ENCODE measurements at places on chromosomes 1 and 21.

- no peaks in the 10 kb centered on the region for H3K4me1 ChIP-seq
- no peak overlapping the region for H3K27ac ChIP-seq
- H3K4me3 ChIP-seq = no peak overlapping the region
- DNase-seq = no peak
- H3K36me3 ChIP-seq = no peaks in the 10 kb centered on the region
Measured at GRCh38 chr1:158037866-158038359, 44.5 kb downstream of the KIRREL1 start.

- peaks cover 4% of the 10 kb centered on the region for H3K36me3 ChIP-seq
- peak overlapping the region; percentile 23 for H3K4me3 ChIP-seq
- peaks cover 48% of the 10 kb centered on the region for H3K4me1 ChIP-seq
- DNase-seq = peak; percentile 58
Measured at GRCh38 chr1:172818841-172819527, 160.1 kb downstream of the FASLG start.

- peaks cover 11% of the 10 kb centered on the region for H3K4me1 ChIP-seq
- H3K36me3 ChIP-seq = no peaks in the 10 kb centered on the region
- H3K27me3 ChIP-seq = peaks cover 73% of the 10 kb centered on the region
- peak overlapping the region; percentile 73 for H3K4me3 ChIP-seq
Measured at GRCh38 chr1:205456868-205457745, 1.3 kb upstream of the BLACAT1 start.

DNA sequence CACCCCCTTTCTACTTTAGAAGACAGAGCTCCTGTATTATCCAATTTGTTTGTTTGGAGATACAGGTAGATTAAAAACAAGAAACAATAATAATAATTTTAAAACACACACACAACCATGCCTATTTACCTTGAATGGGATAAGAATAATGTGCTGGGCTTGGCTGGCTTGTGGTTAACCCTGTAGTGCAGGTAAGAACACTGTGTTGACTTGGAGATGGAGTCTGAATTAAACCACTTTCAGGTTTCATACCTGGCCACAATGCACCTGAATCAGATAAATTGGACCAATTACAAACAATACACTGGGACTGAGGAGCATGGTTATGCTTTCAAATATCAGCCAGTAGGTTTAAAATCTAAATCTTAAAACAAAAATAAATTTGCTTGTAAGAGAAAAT lies 60.8 kb downstream of the EYA3 start:
- no peak for DNase-seq
- H3K4me1 ChIP-seq = peaks cover 2% of the 10 kb centered on the region
- no peaks in the 10 kb centered on the region for H3K27me3 ChIP-seq

- H3K4me3 ChIP-seq = no peak overlapping the region
- no peaks in the 10 kb centered on the region for H3K36me3 ChIP-seq
- no peak for DNase-seq
- no peaks in the 10 kb centered on the region for H3K27me3 ChIP-seq
- H3K4me1 ChIP-seq = no peaks in the 10 kb centered on the region
Measured at GRCh38 chr1:6278263-6278662, 17.4 kb upstream of the GPR153 start.

- H3K27me3 ChIP-seq = peaks cover 3% of the 10 kb centered on the region
- H3K4me3 ChIP-seq = peak overlapping the region; percentile 99
- peaks cover 61% of the 10 kb centered on the region for H3K36me3 ChIP-seq
Measured at GRCh38 chr1:113904293-113904673, 316 bp downstream of the AP4B1 start.

DNA sequence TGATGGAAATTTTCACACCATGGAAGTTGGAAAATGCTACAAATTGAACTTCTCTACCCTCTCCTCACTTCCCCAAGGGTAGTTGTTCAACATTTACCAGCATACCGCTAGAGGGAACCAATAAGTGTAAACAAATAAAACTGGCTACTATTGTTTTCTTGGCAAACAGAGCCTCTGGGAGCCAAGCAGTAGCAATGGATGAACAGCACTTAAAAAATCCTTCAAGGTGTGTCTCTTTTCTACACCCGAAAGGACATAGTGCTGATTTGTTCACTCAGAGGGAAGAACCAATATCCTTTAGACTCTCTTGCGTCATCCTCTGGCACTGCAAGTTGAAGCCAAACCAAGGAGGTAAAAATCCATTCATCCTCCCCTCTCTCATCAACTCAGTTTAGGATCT lies 161.5 kb downstream of the TBX15 start:
- no peak overlapping the region for H3K4me3 ChIP-seq
- H3K27me3 ChIP-seq = peaks cover 2% of the 10 kb centered on the region
- H3K4me1 ChIP-seq = no peaks in the 10 kb centered on the region
- H3K27ac ChIP-seq = no peak overlapping the region

- no peak overlapping the region for H3K4me3 ChIP-seq
- no peak overlapping the region for H3K27ac ChIP-seq
- H3K4me1 ChIP-seq = peaks cover 38% of the 10 kb centered on the region
- DNase-seq = no peak
- H3K27me3 ChIP-seq = no peaks in the 10 kb centered on the region
- peaks cover 12% of the 10 kb centered on the region for H3K36me3 ChIP-seq
Measured at GRCh38 chr21:44304011-44304616, 4.3 kb downstream of the PFKL start.

DNA sequence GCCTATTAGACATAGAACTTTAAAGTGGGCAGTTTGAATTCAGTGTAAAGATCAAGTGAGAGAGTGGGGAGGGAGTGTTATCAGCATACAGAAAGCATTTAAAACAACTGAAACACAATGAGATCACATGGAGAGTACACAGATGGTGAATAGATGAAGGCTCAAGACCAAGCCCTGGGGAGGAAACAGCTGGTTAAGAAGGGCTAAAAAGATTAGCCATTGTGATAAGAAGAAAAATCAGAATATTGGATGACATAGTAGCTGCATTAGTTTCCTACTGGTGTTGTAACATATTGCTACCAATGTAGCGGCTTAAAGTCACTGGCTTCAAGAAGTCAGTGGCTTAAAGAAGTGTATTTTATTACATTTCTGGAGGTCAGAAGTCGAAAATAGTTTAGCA lies 443.4 kb upstream of the RGS18 start:
- H3K27me3 ChIP-seq = no peaks in the 10 kb centered on the region
- H3K27ac ChIP-seq = no peak overlapping the region
- H3K36me3 ChIP-seq = no peaks in the 10 kb centered on the region
- DNase-seq = no peak
- no peaks in the 10 kb centered on the region for H3K4me1 ChIP-seq

- no peaks in the 10 kb centered on the region for H3K36me3 ChIP-seq
- H3K27ac ChIP-seq = no peak overlapping the region
- no peaks in the 10 kb centered on the region for H3K27me3 ChIP-seq
- H3K4me3 ChIP-seq = no peak overlapping the region
- no peak for DNase-seq
- no peaks in the 10 kb centered on the region for H3K4me1 ChIP-seq
Measured at GRCh38 chr1:3139871-3140361, 70.9 kb downstream of the PRDM16 start.

DNA sequence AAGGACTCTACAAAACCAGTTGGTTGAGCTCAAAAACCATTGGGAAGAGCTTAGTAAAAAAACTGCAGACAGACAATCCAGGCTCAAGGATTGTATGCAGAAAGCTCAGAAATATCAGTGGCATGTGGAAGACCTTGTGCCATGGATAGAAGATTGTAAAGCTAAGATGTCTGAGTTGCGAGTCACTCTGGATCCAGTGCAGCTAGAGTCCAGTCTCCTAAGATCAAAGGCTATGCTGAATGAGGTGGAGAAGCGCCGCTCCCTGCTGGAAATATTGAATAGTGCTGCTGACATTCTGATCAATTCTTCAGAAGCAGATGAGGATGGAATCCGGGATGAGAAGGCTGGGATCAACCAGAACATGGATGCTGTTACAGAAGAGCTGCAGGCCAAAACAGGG lies 104.0 kb upstream of the BMP8A start:
- H3K27me3 ChIP-seq = no peaks in the 10 kb centered on the region
- no peak for DNase-seq
- H3K36me3 ChIP-seq = peaks cover 35% of the 10 kb centered on the region

DNA sequence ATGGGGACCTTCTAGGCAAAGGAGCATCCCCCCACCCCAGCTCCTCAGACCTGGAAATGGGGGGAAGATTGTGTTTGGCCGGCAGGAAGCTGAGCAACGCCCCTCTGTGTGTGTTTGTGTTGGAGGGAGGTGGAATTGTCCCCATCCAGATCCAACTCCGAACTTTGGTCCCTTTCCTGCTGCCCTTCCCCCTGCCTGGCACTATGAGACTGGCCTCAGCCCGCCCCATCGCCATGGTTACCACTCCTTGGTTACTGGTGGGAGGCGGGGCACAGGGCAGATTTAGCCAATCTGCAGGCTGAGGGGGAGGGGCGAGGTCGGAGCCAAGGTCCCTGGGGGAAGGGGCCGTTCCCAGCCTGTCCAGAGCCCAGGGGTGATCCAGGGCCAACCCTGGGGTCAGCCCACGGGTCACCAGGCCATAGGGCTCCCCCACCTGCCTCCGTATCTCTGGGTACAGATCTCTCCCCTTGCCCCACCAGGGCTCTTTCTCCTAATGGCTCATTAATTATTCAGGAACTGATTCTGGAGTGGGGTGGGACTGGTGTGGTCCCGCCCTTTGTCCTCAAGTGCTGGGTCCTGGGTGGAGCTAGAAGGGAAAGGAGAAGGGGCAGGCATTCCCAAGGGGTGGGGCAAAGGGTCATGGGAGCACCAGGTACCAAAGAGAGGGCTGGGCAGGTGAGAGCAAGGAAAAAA lies 15.2 kb downstream of the PTPRF start:
- H3K36me3 ChIP-seq = no peaks in the 10 kb centered on the region
- no peak overlapping the region for H3K27ac ChIP-seq
- H3K27me3 ChIP-seq = peaks cover 12% of the 10 kb centered on the region
- DNase-seq = no peak
- no peak overlapping the region for H3K4me3 ChIP-seq

GRCh38 chr1:217322834-217323233 lies 308.1 kb downstream of the GPATCH2 start:
- H3K4me1 ChIP-seq = no peaks in the 10 kb centered on the region
- H3K36me3 ChIP-seq = no peaks in the 10 kb centered on the region
- no peak overlapping the region for H3K27ac ChIP-seq
- H3K27me3 ChIP-seq = peaks cover 2% of the 10 kb centered on the region
- DNase-seq = no peak

DNA sequence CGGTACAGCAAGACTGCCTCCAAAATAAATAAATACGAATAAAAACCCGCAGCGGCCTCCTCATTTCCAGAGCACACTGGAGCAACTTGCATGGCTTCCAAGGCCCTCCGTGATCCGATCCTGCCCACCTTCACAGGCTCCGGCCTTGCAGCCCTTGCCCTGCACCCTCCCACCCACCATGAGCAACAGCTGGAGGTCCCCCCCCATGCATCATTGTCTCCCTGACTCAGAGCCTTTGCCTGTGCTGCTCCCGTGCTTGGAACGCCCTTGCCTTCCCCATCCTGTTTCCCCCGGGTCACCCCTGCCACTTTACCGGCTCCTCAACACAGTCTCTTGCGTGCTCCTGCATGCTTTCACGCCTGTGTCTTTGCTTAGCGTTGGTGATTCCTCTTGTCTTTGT lies 71.0 kb upstream of the ANGPTL1 start:
- no peak overlapping the region for H3K4me3 ChIP-seq
- peaks cover 6% of the 10 kb centered on the region for H3K27me3 ChIP-seq
- DNase-seq = no peak
- peaks cover 7% of the 10 kb centered on the region for H3K4me1 ChIP-seq

GRCh38 chr1:46747683-46748288 lies 28.9 kb upstream of the EFCAB14 start:
- H3K36me3 ChIP-seq = no peaks in the 10 kb centered on the region
- H3K4me3 ChIP-seq = no peak overlapping the region
- H3K4me1 ChIP-seq = no peaks in the 10 kb centered on the region
- H3K27me3 ChIP-seq = peaks cover 21% of the 10 kb centered on the region

DNA sequence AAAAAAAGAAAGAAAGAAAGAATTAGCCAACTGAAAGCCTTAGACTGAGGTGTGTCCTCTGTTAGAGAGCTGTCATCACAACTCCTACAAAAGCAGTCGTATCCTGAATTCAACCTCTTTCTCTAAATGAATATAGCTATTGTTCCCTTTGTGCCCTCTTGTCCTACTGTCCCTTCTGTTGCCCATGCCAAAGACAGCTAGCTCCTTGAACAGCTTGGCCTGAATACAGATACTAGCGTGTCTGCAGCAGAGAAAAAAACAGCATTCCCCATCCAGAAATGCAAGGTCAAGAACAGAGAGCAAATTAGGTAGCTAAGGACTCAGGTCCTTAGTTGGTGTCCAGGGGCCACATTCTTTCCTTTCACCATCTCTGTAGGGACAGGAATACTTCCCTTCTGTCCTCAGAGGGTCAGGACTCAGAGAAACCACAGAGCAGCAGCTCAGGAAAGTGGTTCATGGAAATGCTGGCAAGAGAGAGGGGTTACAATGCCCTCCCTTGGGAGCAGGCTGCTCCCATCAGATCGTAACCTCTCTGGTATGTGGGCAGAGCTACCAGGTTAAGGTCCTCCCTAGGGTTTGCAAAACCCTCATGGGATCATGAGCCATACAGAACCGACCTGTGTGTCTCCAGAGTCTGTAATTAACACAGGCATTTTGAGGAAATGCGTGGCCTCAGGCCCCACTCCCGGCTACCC lies 1.8 kb upstream of the ZBTB48 start:
- peaks cover 6% of the 10 kb centered on the region for H3K36me3 ChIP-seq
- no peak overlapping the region for H3K4me3 ChIP-seq
- no peak overlapping the region for H3K27ac ChIP-seq
- no peak for DNase-seq
- H3K27me3 ChIP-seq = no peaks in the 10 kb centered on the region

DNA sequence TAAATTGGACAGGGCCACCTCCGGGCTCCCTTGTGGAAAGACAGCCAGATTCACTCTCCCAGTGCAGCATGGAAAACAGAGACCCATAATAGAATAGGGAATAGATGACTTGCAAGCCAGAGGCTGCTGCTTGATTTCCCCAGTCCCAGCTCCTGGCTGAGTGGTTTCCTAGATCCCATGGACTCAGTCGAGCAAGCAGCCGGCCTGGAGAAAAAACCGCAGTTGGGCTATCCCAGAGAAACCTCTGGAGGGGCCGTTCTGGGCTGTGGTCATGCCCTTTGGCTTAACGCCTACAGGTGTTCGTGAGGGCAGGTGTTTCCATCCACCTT lies 61.7 kb downstream of the ELK4 start:
- H3K4me3 ChIP-seq = no peak overlapping the region
- H3K27ac ChIP-seq = no peak overlapping the region
- peaks cover 5% of the 10 kb centered on the region for H3K4me1 ChIP-seq
- no peak for DNase-seq
- H3K36me3 ChIP-seq = no peaks in the 10 kb centered on the region
- peaks cover 35% of the 10 kb centered on the region for H3K27me3 ChIP-seq
